ENCODE measurements at places on chromosomes 4 and X.

GRCh38 chrX:138711399-138712347 is at the start of gene FGF13:
Gene FGF13 (minus strand): TSS chrX:138711717. CDS start chrX:138711003, 714 bp downstream.
- no peak for DNase-seq

DNA sequence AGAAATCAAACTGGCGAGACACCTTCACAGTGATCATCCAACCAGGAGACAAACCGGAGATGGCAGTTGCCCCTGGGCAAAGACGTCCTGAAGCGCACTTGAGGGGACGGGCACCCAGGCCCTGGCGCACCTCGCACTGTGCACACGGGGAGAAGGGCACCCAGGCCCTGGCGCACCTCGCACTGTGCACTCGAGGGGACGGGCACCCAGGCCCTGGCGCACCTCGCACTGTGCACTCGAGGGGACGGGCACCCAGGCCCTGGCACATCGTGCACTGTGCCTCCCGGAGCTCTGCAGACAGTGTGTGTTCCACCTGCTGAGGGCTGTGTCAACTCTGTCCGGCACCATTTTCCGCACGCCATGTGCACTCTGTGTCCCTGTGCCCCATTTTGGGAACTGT is 34.6 kb upstream of the CPLX1 start:
- no peak for DNase-seq

- no peak for DNase-seq
Measured at GRCh38 chrX:129721870-129722269, 16.9 kb upstream of the XPNPEP2 start.

GRCh38 chr4:109414938-109415337 is 18.7 kb upstream of the SEC24B start:
- DNase-seq = no peak

DNA sequence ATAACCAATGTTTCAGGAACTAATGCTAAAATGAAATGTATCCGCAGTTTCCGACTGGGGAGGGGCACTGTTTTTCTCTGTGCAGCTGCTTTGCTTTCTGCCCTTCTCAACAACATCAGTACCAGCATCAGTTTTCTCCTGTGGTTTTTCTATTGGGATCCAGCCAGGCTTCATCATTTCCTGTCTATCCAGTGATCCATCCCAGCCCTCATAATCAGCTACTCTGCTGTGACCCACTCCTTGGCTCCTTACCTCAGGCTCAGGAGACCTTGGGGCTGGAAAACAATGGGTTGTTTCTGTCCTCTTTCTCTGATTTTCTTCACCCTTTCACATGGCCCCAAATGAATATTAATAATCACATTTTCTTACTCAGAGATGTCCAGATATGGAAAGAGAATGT is 222.2 kb upstream of the DKK2 start:
- DNase-seq = no peak

- DNase-seq = no peak
Measured at GRCh38 chrX:3743801-3744439, 30.5 kb upstream of the PRKX start.

GRCh38 chr4:19987746-19988145 is 264.0 kb upstream of the SLIT2 start:
- no peak for DNase-seq

DNA sequence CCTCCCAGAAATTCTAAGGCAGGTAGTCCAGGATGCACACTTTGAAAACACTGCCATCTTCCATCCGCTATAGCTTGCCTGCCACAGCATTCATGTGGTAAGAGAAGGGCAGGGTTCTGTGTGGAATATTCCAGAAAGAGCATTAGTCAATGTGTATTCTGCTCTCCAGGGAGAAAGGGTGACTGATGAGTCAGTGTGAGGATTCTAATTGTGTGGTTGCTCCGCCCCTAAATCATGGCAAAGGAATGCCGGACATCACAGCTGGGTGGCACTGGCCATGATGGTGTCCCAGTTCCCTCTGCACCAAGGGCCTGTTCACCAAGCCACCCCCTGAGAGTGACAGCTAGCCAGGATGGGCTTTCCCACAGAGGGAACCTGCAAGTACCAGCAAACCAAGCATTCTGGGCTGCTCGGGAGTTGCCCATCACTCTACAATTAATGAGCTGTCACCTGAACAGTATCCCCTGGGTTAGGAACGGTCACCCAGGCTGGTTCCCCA is 9.5 kb downstream of the IDS start:
- DNase-seq = no peak

DNA sequence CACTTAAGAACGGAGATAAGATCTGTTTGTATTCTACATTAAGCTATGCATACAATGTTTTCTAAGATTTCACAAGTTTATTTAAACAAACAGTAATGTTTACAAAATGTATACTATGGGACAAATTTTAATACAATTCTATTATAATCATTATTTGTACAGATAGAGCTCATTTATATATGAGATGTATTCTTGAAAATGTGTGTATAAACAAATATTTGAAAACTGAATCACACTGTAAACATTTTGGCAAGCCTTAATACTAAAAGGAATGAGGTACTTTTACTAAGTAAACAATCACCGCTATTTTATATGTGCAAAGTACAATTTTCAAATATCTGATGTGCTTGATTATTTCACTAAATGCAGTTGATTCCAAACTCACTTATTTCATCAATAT is 119.2 kb upstream of the MAB21L2 start:
- DNase-seq = no peak

GRCh38 chrX:21398426-21398825 is 24.2 kb downstream of the CNKSR2 start:
- DNase-seq = no peak

DNA sequence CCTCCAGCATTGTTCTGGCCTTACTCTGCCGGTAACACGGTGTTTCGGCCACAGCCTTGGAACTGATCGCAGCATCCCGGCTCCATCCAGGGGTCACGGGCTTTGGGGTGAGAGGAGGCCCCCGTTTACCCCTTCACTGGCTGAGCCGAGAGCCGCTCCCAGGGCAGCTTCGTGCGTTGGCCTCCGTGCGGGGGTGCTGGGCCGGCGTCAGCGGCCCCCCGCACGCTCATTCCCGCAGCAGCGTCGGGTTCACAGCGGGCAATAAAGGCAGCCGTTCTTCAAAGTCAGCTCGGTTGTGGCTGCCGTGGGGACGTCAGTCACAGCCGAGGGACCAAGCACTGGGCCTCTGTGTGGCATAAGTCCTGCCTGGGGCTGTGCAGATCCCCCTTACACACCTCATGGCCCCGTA is 25.3 kb upstream of the PLCXD1 start:
- no peak for DNase-seq

DNA sequence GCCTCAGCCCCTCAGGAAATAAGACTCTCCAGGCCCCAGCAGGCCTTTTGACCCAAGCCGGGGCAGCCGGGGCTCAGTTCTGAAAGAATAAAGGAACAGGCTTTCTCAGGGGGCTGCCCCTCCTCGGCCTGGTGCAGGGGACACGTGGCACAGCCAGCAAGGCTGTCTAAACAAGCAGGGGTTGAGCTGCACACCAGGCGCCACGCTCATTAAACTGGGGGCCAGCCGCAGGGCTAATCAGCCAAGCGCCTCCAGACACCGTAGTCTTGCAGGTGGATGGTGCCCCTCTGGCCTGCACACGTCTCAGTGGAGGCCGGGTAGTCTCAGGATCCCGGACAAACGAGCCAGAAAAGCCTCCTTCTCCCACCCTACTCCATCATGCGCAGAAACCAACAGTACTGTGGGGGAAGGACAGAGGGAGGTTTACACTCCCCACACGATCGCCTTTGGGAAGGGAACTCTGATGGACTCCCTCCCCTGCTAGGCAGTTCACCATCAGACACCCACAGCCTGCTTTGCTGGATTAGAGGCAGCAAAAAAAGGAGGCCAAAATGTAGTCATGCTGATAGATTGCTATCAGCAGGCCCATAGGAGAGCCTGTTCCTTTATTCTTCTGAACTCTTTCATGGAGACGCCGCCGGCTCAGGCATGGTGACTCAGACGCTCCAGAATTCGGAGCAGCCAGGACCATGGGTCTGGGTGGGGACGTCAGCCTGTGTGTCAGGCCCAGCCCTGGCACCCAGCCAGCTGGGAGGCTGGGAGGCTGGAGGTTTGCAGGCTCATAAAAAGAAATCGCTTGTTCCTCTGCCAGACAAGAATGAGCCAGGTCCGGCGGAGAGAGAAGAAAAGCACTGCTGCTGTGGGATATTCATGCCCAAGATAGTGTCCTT is 342.4 kb downstream of the BCOR start:
- DNase-seq = peak; percentile 33

DNA sequence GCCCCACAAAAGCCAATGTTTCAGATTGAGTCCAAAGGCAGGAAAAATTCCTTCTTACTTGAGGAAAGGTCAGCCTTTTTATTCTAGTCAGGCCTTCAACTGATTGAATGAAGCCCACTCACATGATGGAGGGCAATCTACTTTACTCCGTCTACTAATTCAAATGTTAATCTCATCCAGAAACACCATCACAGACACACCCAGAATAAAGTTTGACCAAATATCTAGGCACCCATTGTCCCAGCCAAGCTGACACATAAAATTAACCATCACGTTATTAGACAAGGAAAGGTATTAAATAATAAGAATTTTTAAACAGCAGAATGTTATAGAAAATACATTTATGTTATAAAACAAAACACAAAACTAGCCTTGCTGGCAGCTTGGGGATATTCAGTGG is 32.9 kb upstream of the SMIM10L2A start:
- no peak for DNase-seq

GRCh38 chr4:174375422-174375821 is 91.7 kb downstream of the CEP44 start:
- DNase-seq = no peak

DNA sequence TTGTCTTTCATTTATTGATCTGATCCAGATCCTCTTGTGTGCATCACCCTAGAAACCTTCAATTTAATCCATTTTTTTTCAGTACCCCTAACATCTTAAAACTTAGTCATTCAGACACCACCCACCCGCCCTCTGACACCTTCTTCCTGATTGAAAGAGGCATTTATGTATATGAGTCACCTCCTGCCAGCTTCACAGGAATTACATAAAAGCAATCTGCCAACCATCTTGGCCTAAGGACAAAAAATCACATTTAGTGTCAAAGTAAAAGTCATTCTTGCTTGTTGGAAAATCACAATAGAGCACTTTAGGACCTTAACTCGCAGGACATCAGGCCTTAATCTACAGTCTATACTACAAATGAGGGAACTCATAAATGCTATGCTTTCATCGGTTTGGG is 52.1 kb downstream of the NDST3 start:
- no peak for DNase-seq

GRCh38 chr4:95548738-95549245 is at the start of gene UNC5C:
Gene UNC5C (minus strand): TSS chr4:95548973.
- DNase-seq = no peak

GRCh38 chrX:118872102-118872566 is 48.5 kb downstream of the ZCCHC12 start:
- no peak for DNase-seq

DNA sequence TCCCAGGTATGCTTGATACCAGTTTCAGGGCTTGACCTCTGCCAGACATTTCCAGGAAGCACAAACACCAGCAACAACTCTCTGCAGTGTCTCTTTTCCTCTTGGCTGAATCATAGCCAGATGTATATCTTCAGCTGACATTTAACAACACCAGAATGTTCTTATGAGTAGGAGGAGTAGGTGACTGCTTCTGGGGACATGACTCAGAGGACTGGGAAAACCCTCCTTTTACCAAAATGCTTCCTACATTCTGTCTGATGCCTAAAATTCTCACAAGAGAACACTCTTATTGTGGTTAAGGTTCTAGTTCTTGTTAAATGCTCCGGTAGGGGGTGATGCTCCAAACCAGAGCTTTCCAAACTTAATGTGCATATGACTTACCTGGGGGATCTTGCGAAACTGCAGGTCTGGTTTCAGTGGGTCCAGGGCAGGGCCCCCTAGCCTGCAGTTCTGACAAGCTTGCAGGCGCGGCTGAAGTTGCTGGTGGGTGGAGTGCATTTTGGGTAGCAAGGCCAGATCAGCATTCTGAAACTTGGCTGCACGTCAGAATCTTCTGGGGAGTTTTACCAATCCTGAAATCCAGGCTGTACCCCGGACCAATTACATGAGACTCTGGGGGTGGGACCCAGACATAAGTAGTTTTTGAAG is 329.3 kb upstream of the RPS6KA3 start:
- DNase-seq = no peak

GRCh38 chr4:17941731-17942130 is 79.8 kb downstream of the LCORL start:
- no peak for DNase-seq

GRCh38 chrX:10022580-10023245 is 55.6 kb downstream of the CLDN34 start:
- no peak for DNase-seq

DNA sequence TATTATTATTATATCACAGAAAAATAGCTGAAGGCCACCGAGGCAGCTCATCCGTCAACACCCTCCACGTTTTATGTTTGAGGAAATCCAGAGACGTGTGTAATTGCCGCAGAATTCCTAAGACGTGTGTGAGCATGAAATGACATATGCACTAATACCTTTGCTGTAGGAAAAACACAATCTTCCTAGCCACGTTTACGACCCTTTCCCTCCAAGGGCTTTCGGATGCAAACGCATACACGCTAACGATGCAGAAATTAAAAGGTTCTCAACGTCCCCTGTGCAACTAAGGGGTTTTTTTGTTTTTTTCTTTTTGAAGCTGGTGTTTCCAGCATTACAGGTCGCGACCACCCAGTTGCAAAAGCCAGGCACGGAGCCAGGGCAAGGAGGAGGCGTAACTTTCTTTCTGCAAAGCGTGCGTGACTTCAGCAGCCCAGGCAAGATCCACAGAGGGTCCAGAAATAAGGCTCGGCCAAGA is 33.8 kb downstream of the CRLF2 start:
- DNase-seq = no peak

- DNase-seq = no peak
Measured at GRCh38 chrX:9642270-9642995, 123.2 kb downstream of the GPR143 start.
